ENCODE measurements at places on chromosomes 16 and 17.
A peak's percentile ranks its signal among the peaks of the same experiment; 100 is the strongest.

DNA sequence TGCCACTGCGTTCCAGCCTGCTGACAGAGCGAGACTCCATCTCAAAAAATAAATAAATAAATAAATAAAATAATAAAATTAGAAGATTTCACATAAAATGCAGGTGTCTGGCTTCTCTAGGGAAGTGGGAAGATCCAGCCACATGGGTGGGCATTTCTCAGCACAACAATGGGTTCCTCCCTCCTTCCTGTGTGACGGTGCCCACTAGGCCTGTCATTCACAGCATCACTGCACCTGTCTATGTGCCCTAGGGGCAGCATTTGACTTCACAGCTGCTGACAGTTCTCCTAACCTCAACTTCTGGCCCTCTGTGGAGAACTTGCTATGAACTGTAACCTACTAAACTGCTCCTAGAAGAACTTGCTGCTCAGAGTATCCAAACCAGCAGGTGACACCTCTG lies 3.0 kb downstream of the ABHD15 start:
- no peak for DNase-seq

GRCh38 chr17:1182811-1183170 lies 3.0 kb upstream of the ABR start:
- no peak for DNase-seq

DNA sequence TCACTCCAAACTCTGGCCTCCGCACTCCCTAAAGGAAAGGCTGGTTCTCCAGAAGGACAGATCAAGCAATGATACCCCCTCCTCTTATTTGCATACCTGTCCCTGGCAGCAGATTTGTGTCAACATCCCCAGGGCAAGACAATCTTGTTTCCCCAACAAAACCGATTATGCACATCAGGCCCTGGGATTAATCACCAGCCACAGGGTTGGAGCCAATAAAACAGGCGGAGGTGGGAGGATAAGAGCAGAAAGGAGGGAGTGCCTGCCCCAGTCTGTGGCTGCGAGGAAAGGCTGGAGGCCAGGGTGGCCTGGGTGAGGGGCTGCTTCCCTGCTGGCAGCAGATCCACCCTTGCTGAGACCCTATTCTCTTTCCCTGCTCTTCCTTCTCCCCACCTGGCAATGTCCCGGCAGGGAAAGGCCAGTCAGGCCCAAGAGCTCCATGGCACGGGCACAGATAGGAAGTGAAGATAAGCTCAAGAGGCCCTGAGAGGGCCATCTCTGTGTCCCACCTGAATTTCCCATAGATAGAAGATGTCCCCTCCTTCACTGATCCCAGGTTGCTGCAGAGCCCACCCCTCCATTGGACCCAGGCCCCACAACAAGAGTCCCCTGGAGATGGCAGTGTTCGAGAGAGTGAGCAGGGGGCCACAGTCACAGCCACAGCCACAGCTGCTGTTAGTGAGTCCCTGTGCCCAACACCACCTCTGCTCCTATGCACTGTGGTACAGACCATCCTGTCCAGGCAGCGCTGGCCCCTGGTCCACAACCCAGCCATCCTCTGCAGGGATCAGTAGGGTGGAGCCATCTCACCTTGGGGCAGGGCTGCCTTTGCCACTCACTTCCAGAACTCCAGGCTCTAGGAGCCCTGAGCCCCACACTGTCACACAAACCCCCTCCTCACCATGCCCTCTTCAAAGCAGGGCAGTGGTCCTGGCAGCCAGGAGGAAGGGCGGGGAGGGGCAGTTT lies 137.5 kb downstream of the SDK2 start:
- DNase-seq, result no peak

GRCh38 chr17:1720856-1721386 lies 3.6 kb upstream of the WDR81 start:
- DNase-seq, result peak; percentile 71

- DNase-seq, result no peak
Measured at GRCh38 chr16:59330019-59330670, 596.0 kb upstream of the GOT2 start.

GRCh38 chr16:47247690-47248089 lies 103.9 kb upstream of the NETO2 start:
- DNase-seq, result no peak

DNA sequence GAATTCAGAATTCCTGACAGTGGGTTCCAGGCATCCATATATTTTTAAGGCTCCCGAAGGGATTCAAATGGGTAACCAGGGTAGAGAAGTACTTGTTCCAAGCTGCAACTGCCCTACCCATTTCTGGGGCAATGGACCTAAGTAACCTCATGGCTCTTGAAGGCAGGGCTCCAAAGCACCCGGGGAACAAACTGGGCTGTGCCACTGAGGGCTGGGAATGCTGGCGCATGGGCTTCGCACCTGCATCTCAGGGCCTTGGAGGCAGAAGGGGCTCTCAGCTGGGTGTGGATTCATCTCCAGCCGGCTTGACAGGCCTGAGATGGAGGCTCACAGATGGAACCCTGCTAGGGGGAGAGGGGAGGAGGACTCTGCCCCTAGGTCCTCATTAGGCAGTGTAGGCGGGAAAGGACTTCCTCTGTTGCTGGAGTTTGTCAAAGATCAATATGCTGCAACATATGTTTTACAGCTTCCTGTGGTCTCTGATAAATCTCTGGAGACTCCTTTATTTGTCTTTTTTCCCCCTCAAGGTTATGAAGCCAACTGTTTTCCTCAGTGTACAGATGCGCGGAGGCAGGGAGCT lies 232.3 kb upstream of the NLRP1 start:
- DNase-seq, result no peak

DNA sequence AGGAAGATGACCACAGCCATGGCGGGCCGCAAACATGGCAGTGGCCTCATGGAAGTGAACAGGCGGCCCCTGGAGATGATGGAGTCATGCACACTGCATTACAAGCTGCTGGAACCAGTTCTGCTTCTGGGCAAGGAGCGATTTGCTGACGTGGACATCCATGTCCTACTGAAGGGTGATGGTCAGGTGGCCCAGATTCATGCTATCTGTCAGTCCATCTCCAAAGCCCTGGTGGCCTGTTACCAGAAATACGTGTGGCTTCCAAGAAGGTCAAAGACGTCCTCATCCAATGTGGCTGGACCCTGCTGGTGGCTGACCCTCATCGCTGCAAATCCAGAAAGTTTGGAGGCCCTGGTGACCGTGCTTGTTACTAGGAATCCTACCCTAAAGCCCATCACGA lies 13.4 kb upstream of the WSB1 start:
- no peak for DNase-seq

DNA sequence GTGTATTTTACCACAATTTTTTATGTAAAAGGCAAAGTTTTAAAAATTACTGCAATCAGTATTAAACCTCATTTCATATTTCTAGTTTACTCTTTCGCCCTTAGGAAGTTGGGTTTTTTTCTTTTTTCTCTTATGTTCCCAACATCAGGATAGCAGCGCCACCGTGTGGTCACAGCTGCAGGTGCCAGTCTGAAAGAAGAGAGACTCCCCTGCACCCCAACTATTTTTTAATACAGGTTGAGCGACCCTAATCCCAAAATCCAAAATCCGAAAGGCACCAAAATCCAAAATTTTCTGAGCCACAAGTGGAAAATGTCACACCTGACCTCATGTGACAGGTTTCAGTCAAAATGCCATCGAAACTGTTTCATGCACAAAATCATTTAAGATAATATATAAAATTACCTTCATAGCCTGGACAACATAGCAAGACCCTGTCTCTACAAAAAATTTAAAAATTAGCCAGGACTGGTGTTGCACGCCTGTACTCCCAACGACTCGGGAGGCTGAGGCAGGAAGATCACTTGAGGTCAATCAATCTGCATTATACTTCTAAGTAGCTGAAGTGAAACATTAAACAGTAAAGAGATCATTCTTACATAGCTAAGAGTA lies 21.8 kb upstream of the ASGR2 start:
- peak; percentile 80 for DNase-seq

DNA sequence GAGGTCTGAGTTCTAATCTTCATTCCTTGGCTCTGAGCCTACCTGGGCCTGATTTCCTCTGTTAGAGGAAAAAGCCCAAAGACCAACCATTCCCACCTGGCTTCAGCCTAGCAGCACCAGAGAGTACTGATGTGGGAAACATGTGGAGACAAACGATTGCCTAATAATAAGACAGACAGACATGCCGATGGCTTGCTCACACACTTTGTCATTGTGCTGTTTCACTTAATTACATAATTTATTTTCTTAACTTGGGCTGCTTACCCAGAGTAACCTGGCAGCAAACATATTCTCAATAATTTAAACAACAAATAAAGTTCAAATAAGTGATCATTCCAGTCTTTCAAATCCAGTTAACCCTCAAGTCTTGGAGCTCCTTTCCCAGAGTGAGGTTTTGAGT lies 83.4 kb downstream of the MAF start:
- DNase-seq, result no peak

DNA sequence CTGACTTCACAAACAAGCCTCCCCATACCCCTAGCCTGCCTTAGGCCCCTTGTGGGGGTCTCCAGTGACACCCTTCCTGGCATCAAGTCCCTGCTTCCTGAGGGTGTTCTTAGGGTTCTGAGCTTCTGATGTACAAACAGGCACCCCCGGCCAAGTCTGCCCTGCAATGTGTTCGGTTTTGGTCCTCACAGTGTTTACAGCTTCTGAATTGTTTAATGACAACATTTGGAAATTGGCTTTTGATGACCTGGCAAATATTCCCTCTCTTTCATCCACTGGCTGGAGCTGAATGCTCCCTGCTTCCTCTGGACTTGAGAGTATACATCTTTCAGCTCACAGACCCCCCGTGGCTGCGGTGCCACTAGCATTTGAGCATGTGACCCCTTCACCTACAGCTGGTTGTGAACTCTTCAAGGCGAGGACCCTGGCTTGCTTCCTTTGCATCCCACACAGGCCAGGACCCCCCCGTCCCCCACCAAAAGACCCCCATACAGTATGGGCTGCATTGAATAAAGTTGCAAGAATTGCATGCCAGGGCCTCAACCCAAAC lies 180.8 kb downstream of the KATNIP start:
- DNase-seq, result no peak

DNA sequence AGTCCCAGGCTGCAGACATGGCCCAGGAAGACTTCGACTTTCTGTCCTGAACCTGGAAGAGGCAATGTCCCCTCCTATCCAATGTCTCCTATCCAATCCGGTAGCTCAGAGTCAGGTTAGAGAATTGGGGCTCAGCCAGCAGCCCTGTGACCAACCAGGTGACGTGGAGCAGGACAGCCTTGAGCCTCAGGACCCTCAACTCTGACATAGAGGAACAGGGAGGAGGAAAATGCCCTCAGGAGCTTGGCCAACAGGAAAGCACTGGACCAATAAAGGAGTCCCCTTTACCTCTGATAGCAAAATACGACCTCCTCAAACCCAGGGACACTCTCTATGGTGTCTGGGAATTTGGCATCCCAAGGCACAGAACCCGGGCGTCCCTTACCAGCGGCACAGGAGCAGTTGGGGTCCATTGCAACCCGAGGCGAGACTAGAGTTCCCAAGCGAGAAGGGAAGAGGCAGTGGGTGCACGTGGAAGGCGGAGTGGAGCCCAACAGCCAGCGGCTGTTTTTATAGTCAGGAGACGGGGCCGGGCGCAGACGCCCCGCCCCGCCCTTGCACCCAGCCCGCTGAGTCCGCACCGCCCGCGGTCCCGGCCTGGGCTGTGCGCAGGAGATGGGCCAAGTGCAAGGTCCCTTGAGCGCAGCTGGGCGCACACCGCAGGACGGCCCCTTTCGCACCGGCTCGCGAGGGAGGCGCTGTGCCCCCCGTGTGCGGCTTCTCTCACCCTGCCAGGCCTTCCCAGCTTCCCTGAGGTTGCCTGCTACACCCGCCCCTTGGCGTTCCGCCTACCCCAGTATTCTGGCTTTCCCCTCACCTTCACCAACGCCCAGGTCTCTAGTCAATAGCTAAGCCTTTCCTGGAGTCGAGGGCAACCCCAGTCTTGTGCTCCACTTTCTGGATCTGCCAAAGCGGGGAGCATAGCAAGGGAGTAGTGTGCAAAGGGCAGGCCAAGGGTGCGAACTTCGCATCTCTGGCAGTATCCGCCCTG lies at the start of gene MT1G:
MT1G (minus strand) TSS at position 485 of the 991 bp plus-strand sequence; CDS start at position 413, 72 bp downstream.
- DNase-seq, result no peak

GRCh38 chr16:88809676-88810165 lies 2.0 kb downstream of the APRT start:
- DNase-seq, result no peak

DNA sequence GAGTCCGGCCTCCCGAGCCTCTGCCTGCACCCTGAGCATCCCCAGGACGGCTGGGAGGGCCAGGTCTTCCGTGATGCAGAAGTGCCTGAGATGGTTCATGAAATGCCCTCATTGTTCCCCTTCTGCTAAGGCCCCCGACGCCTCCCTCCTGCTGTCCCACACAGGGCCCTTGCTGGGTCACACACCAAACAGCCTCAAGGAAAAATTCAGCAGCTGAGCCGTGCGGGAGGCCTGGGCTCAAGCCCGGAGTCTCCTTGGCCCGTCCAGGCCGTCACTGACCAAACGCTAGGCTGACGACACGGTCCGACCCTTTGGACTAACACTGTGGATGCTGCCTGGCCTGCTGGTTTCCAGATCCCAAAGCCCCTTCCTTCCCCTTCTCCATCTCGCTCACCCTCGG lies 90.2 kb downstream of the RTN4RL1 start:
- DNase-seq, result no peak

- no peak for DNase-seq
Measured at GRCh38 chr16:65213866-65214595, 92.2 kb upstream of the CDH11 start.

GRCh38 chr17:44795421-44795820 lies 34.7 kb downstream of the GJC1 start:
- no peak for DNase-seq

GRCh38 chr17:17032131-17032692 lies 10.0 kb upstream of the MPRIP start:
- peak; percentile 78 for DNase-seq
